Pulmonary artery endothelial cell (primary cell): ENCODE measurements at places on chromosomes 4 and X.
A peak's percentile ranks its signal among the peaks of the same experiment; 100 is the strongest.

- DNase-seq: no peak
These were observed 25.2 kb downstream of the PDGFRA start for GRCh38 chr4:54254116-54254914.

DNA sequence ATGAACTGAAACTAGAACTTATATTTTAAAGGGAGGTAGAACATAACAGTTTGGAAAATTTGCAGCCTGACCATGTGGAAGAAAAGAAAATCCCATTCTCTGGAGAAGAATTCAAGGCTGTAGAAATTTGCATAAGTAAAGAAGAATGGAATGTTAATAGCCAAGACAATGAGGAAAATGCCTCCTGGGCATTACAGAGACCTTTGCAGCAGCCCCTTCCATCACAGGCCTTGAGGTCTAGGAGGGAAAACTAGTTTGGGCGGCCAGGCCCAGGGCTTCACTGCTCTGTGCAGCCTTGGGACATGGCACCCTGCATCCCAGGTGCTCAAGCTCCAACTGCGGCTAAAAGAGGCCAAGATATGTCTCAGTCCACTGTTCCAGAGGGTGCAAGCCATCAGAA is 1506.8 kb downstream of the PCDH18 start:
- DNase-seq: no peak

GRCh38 chr4:163587867-163588266 is 93.4 kb downstream of the TMA16 start:
- DNase-seq: no peak

DNA sequence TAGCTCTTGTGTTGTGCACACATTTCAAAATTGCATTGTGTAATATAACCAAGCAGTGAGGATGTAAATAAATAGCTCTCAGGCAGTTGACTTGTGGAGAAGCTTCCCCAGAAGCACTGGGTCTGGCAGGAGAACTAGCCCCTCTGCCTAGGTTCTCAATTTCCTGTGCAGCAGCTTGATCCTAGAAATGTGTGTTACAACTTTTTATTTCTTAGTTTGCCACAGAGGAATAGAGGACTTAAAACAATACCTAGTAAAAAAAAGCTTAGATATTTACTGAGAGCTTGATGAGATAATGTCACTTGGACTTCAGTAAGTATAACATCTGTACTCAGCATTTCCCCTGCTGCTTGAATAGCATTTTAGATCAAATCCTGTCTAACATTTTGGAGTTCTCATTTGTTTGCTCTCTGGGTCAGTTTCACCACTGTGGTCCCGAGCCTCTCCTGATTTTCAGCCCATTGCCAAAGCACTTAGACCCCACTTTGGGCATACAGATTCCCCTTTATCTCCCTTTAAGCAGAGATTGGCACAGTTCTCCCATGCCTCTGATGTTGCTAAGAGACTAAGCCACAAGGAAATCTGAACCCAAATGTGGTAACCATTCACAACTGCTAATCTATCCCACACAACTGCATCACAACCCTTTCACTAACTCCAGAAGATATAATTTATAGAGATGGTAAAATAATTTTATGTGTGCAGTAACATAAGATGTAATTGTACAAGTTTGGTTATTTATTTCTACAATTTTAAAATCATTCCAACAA is 98.2 kb upstream of the NRK start:
- DNase-seq: no peak

GRCh38 chrX:10496345-10496965 is 123.9 kb downstream of the MID1 start:
- peak; percentile 68 for DNase-seq

GRCh38 chr4:111475001-111475400 is 670.3 kb upstream of the FAM241A start:
- DNase-seq: no peak
